Stimulated activated naive B cell treated with anti-CD40 and anti-IgM and Interleukin-4, amounts not matched to agents 10 μg/mL and 1 μg/mL and 100 μg/mL, for 72 hours (primary cell): ENCODE measurements at places on chromosomes 3 and 15.

- DNase-seq = no peak
Measured at GRCh38 chr3:102162251-102162650, 272.6 kb upstream of the ZPLD1 start.

DNA sequence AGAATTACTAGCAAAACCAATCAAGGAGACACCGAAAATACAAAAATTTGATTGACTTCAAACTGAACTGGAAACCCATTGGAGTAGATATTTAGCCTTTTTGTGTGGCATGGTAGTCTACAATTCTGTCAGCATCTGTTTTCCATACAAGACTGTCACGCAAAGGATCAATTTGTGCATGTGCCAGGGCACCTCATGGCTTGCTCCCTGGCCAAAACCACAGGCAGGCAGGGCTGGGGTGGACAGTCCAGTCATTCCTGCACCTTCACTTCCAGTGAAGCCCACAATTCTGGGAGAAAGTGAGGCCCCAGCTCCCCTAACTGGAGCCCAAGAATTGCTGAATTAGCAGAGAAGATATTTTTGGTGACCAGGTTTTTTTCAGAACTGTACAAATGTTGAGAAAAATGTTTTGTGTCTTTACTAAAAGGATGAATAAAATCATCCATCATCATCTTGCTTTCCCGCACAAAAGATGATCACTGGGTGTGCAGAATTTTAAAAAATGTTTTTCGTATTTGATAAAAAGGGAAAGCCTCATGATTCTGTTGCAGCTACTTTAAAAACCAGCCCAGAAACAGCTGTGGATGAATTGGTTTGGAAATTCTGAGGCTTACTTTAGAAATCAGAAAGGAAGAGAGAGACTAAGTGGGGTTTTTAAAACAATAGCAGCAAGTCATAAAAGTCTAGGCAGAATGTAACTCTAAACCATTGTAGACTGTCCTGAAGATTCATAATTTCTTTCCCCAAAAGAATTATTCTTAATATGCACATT is 86.4 kb downstream of the PCCB start:
- DNase-seq = no peak

DNA sequence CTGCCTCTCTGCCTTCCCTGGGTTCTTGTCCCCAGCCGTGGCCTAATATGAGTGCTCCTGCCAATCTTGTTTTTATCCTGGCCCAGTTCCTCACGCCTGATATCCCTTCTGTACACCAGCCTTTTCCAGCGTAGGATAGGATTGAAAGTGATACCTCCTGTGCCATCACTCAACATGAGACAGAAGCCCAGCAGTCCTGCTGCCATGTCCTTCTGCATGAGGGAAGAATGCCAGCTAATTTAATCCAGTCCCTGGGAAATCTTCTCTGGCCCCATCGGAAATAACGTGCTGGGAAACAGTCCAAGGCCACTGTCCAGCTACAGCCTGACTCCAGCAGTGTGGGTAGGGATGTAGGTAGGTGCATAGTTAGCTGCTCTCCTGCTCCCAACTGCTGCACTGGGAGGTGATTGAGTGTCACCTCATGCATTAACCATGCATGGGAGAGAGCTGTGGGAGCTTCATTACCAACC is 92.0 kb upstream of the TPM1 start:
- no peak for DNase-seq

DNA sequence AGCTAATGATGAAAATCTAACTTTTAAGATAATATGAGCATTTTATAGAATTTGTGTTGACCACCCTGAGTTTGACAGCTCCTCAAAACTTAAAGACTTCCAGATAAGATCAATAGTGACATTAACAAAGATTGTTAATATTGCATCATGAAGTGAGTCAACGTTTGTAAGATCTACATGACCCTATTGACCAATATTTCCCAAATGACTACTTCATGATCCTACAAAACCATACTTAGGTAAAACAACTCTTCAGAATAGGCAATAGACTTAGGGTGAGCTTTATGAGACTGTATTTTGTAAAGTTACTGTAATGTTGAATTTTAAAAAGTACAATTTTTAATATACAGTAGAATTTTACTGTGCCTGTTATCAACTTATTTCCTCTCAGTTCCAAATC is 422.7 kb upstream of the ALCAM start:
- no peak for DNase-seq

DNA sequence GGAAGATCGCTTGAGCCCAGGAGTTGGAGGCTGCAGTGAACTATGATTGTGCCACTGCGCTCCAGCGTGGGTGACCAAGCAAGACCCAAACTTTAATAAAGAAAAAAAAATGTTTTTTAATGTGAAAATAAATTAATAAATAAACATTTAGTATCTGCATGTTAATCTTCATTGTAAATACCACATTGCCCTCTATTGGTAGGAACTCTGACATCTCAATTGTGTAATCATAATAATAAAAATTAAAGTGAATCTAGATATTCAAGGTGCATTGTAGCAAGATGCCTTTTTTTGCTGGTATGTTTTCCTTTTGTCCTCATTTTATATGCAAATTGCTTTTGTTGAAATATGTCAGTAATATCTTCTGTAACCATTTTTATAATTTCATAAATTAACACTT is 95.0 kb upstream of the LIMD1 start:
- no peak for DNase-seq

DNA sequence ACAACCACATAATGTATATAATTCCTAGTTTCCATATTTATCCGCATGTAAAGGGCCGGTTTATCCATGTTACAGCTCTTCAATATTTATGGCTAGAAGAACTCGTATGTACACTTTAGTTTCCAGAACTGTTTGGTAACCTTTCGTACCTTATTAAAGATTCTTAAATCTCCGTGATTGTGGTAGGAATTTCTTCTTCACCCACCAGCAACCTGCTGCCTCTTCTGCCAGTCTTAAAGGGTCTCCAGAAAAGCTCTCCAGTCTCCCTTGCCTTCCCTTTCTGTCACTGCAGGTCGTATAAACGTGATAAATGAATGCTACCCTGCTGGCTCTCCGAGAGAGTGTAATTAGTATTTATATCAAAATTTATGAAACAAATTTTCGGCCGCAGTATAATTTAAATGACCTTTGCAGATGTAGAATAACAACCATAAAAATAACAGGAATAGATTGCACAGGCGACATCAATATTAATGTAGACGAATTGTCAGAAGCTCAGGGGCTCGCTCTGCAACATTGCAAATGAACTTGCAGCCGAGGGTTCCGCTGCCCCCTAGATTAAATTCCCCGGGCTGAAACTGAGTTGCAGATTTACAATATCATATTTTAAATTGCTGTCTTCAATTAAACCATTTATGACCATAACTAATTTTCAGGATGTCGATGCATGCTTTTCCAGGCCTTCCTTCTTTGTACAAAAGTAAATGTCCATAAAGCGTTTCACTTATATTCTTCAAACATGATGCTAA is 5.4 kb downstream of the ZIC1 start:
- no peak for DNase-seq

DNA sequence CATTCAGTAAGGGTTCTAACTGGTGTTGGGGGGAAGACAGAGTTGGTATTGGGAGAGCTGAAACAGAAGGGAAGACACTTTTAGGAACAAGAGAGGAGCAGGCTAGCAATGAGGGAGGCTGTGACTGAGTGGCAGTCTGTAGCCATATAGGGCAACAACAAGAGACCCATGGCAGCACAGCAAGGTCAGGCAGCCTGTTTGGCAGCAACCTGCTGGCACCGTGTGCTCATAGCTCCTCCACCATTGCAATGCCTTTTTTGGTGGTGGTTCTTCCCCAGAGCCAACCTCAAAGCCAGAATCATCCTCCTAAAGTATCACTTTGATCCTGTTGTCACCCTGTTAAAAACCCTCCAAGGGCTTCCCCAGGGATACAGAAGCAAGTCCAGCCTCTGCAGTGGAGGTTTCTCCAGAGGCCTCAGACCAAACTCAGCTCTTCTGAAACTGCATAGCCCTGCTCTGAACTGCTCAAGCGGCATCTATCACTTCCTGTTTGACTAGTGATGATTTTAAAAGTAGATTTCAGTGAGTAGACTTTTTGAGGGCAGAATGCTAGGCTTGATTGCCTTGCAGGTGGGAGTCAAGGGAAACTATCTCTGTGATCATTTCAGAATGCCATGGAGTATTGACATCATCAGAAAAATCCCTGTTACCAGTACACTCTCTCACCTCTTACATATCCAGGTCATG is 176.9 kb downstream of the STAC start:
- DNase-seq = peak; percentile 45
